ENCODE measurements at places on chromosomes 3 and 15. TPM values are rescaled to one million over a fixed set of nuclear protein-coding genes. Genes with fewer than 3 reads are reported as not detected.

- DNase-seq: no peak
Measured at GRCh38 chr15:54979964-54980363, 216.8 kb downstream of the RSL24D1 start.

GRCh38 chr15:64611085-64611725, 150.8 kb downstream of the ZNF609 start:
- no peak for DNase-seq

DNA sequence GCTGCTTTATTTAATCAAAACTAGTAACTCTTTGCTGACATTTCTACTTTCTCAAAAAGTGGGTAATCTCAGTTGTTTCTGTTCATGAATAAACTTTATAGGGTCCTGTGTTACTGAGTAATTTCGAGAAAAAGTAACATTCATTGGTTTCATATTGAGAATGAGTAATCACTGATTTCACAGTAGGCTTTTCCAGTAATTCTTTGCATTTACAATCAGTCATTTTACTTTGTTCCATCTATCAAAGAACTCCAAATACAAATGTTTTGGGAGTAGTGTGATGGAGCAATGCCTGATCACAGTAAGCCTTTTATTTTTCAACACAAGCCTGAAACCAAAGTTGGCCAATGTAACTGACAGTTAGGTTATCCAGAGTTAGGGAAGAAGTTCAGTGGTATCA, 353.6 kb downstream of the ULK4 start:
- DNase-seq: no peak

DNA sequence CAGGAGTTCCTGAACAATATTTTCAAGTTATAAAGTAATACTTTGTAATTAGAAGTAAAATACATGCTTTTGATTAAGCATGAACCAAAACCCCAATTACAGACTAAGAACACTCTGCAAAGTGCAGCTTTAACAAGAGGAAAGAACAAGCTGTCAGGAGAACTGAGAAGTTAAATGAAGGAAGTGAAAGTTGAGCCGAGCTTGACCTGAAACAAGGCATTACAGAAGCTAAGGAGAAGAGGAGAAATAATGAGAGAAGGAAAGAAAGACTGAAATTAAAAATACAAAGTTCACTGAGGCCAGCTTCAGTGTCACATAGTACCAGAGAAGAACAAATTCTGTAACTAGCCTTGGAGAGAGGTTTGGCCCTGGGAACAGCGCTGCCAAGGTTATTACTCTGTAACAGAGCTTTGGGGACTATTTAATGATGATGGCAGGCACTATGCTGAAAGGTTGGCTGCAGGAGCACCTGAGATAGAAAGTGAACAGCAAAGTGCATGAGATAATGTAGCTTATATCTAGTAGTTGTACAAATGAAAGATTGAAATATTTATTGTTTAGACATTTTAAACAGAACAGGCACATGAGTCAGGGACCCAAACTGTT, 241.9 kb upstream of the PEX5L start:
- no peak for DNase-seq

- DNase-seq: no peak
Measured at GRCh38 chr3:52530918-52531826, 2.5 kb downstream of the NT5DC2 start.

- peak; percentile 70 for DNase-seq
Measured at GRCh38 chr15:38683382-38684242, 119.0 kb upstream of the RASGRP1 start.

DNA sequence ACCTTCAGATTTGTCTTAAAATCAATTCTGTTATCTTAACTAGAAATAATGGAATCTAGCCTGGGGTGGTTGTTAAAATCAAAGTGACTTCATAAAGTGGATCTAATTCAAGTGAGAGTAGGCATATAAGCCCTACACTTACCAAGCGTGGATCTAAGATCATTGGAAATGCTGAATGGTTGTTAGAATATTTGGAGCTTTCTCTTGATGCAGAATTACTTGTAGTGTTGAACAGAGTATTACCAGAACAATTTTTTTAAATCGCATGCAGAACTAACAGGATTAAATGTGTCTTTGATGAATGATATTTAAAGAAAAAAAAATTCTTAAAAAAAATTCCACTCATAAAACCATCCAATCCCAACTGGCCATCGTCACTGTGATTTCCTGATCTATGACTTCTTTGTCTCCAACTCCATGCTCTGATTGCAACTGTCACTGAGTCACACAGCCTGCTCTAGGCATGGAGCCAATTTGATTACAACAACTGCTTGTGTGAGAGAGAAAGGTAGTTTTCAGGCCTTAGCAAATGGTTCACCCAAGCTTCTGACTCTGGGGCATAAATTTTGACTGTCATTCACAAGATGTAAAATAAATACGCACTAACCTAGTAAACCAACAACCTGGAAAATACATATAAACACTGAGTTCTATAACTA, 25.9 kb upstream of the SPRED1 start:
- peak; percentile 71 for DNase-seq

DNA sequence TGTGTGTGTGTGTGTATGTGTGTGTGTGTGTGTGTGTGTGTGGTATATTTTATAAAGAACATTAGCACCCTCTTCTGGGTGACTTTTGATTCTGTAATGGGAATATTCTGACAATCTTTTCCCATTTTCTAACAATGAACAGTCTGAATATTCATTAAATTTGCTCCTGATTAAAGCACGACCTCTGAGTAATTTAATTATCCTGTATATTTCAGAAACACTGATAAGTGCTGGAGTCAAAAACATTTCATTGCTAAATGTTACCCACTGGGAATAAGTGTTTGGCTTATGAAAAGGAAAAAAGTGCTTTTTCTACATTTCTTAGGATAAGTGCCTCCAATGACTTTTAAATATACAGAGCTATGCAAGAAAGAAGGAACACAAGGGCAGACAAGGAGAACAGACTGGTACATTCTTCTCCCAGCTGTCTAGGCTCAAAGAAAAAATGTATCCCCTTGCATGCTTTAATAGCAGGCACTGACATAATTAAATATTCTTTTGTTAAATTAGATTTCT, 32.3 kb upstream of the SYNPR start:
- DNase-seq: no peak

DNA sequence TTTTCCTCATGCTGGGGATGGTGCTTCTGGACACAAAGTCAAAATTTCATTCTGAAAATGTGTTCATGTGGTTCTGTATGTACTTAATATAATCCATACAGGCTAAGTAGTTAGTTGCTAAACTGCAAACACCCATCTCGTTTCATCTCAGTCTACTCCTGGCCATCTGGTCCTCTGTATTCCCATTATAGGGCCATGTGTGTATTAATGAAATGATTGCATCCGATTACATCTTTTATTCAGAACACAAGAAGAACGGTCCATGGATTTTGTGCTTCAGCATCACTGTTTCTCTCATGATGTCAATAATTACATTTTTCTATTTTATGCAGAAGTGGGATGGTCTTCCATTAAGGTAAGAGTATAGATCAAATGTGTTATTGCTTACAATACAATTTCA, 6.1 kb upstream of the GJD2 start:
- no peak for DNase-seq

DNA sequence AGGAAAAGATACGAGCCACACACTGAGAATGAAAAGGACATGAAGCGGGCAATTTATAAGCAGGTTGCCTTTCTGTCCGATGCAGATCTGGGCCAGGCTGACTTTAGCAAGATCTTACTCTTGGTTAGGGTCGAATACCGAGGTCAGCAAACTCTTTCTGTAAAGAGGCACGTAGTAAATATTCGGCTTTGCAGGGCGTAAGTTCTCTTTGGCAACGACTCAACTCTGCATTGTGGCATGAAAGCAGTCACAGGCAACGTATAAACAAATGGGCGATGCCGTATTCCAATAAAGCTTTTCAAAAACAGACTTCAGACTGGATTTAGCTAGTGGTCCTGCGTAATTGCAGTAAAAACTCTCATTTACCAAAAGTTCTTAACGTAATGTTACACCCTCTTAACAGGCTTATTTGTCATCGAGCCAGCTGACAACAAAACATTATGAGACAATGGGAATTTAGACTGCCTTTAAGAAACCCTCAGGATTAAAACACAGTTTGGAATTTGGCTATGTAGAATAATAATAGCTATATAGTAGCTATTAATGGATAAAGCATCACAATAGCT, 13.1 kb upstream of the RPL35A start:
- DNase-seq: no peak

DNA sequence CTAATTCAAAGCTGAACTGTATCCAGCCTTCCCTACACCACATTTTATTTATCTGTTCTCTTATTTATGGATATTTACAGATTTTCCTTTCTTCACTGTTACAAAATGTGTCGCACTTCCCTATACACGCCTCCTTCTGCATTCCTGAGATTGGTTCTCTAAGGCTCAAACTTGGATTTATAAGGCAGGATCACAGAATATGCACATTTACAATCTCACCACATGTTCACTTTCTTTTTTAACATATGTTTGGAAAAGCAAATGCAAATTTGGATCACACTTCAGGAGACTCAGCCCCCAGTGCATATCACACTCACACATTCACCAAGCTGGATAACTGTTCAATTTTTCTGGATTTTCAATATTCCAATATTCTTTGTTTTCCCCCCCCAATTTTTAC, 31.8 kb upstream of the ARHGEF3 start:
- no peak for DNase-seq

- DNase-seq: no peak
Measured at GRCh38 chr3:152745646-152746045, 89.3 kb upstream of the P2RY1 start.

DNA sequence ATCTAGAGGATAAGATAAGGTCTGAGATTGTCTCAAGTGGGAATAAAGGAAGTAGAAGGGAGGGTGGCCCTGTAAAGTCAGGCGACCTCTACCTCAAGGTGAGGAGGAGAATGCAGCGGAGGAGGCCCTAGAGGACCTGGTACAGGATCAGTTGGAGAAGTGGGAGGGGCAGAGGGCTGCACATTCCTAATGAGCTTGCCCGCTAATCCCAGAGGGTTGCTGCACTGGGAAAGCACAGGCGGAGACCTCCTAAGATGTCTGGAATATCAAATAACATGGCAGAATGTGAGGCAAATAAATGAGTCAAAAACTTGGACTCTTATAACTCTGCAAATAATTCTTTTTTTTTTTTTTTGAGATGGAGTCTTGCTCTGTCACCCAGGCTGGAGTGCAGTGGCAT, 30.2 kb upstream of the VPS8 start:
- no peak for DNase-seq

DNA sequence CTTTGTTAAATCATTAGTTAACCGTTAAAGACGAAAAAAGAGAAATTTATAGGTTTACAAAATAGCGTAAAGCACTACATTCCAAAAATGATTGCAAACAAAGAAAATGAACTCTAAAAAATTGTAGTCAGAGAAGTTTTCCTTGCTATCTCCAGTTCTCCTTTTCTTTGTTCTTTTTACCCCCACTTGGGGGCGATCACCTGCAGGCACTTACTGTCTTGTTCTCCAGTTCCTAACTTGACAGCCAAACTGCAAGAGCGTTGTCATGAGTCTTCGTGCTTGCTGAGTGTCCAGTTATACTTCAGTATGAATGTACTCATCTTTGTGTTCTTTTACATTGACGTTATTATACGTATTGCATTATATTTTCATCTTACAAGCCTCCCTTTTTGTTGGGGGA, 54.5 kb downstream of the CHD2 start:
- DNase-seq: no peak

DNA sequence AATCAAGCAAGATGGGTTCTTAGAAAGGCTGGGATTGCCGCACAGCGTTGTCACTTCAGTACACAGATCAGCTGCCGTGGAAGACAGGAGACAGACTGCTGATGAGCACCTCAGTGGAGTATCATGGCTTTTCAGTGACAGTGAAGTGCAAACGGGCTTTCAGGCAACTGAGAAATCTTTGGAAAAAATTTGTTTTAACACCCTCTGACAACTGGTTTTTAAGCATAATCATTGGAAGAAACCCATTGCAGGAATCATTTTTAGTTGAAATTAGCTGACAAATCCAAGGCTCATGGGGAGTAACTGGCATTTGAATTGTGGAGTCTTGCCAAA, 418.8 kb downstream of the OTOL1 start:
- no peak for DNase-seq

GRCh38 chr3:97911459-97911858, 60.8 kb downstream of the RIOX2 start:
- no peak for DNase-seq

DNA sequence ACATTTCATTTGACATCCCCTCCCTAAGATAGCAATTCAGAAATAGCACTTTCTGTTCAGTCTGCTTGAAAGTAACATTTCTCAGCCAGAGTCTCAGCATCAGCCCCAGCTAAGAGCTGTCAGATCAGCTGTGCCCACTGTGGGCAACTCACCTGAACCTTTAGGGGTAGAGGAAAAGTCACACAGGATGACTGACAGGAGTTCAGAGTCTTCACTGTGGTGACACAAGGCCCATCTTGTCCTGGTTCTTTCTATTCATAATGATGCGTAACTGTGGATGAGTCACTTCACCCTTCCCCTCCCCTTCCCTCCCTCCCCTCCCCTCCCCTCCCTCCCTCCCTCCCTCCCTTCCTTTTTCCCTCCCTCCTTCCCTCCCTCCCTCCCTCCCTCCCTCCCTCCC, 96.1 kb upstream of the RASGRP1 start:
- no peak for DNase-seq

DNA sequence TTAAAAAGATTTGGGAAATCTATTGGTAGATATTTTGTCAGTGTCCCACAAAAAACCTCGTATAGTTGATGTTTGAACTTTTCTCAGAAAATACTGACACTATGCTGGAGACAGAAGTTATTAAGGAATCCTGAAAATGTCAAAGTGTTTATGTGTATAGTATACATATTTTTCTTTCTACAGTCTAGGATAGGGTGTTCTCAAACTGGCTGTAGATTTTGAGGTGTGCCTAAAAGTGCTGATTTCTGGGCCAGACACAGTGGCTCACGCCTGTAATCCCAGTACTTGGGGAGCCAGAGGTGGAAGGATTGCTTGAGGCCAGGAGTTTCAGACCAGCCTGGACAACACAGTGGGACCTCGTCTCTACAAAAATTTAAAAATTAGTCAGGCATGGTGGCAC, 322.0 kb downstream of the NLGN1 start:
- DNase-seq: no peak

DNA sequence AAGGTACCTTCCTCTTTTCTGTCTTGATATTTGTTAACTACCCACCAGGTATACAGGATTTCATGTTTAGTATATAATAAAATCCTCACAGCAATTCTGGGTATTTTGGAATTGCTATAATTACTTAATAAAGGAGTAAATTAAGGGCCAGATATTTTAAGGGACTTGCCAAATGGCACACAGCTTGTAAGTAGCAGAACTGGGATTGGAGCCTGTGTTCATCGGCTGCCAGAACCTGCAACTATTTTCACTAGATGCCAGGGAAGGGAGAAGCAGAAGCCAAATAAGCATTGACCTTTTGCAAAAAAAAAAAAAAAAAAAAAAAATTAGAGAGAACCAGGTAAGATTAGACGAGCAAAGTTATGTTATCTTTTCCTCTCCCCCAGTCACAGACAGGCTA, 683.3 kb upstream of the CADM2 start:
- DNase-seq: no peak

- DNase-seq: no peak
Measured at GRCh38 chr3:112651516-112651915, 10.6 kb upstream of the CCDC80 start.

- no peak for DNase-seq
Measured at GRCh38 chr3:65808407-65808806, 230.3 kb downstream of the MAGI1 start.

Gene TRPM1
- total RNA-seq: not detected

Gene ITIH1
- total RNA-seq: not detected

Gene MAPKBP1
- 17.2 TPM for total RNA-seq

Gene MED12L
- 8.6 TPM for total RNA-seq

Gene SLC9C1
- not detected for total RNA-seq

Gene NANOGP8
- 5.2 TPM for total RNA-seq

Gene SLC12A1
- total RNA-seq: not detected

Gene PRSS50
- not detected for total RNA-seq

Gene KNL1
- 4.2 TPM for total RNA-seq

Gene HYAL3
- 11.2 TPM for total RNA-seq

Gene PLAAT1
- total RNA-seq: not detected

Measured in transverse colon (tissue), 4 donors.